ENCODE measurements at places on chromosomes 4 and X.

- no peak for DNase-seq
These were observed 31.6 kb downstream of the SYNPO2 start for GRCh38 chr4:118920247-118920646.

DNA sequence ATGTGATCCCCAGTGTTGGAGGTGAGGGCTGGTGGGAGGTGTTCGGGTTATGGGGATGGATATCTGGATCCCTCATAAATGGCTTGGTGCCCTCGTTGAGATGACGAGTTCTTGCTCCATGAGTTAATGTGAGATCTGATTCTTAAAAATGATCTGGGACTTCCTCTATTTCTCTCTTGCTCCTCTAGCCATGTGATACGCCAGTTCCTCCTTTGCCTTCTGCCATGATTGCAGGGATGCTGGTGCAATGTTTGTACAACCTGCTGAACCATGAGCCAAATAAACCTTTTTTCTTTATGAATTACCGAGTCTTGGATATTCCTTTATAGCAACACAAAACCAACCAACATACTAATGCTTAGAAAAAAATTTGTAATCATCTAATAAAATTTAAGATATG, 56.6 kb downstream of the STAP1 start:
- DNase-seq, result no peak

GRCh38 chr4:56681158-56681852, at the start of gene HOPX:
HOPX (minus strand) TSS chr4:56681296; CDS start chr4:56657816, 23,480 bp downstream.
- DNase-seq, result no peak

GRCh38 chrX:12799118-12799517, 7.9 kb downstream of the PRPS2 start:
- DNase-seq, result no peak

DNA sequence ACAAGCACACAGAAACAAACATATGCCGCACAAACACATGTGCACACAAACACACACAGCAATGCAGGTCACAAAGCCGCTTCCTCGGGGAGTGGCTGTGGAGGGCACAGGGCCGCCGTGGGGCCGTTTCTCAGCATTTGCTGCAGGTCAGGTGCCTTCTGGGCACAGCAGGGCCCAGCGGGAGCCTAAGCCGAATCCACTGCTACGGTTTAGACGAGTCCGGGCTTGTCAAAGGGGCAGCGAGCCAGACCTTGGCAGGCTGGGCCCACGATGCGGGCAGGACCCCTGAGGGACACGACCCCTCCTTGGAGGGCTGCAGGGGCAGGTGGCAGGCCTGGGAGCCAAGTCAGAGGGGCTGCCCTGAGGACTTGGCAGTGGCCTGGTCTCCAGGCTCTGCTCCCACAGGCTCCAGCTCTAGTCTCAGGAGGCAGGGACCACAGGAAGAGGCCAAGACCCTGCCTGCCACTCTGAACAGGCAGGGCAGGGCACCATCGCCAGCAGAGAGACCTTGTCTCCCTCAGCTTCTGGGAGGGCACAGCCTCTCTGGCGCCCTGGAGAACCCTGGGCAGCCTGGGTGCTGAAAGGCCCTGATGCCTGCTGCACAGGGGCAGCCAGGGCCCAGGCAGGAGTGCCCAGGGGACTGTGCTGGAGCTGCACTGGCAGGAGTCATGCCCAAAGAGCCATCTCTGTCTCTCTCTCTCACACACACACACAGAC, 5.5 kb upstream of the ATP2B3 start:
- DNase-seq, result no peak

DNA sequence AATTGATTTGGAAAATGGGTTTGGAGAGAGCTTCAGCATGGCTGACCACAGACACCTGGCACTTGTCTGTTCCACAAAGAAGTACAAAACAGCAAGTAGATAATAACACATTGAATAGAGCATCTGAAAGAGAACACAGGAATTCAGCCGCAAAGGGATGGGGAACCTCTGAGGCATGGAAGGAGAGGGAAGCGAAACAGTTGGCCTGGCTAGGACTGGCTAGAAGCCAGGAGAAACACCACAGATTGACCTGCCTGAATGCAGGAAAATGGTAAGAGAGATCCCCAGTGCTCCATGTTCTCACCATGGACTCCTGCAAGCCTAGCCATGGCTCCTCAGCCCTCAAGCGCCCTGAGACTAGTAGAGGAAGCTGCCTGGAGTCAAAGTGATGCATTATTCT, 169.7 kb upstream of the SH3RF1 start:
- DNase-seq, result no peak

DNA sequence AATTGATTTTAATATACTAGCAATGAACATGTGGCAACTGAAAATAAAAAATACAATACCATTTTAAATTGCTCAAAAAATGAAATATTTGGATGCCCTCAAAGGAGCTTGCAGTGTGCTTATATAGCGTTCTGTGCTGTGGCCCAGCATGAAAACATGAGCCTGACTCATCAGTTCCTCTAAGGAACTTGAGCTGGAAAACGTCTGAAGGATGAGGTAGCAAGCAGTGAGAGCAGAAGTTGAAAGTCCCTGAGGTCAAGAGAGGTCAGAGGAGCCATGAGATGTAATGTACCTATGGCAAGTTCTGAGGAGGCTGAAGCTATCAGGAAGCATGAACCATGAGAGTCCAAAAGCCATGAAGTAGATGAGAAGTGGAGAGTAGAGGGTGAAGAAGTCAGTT, 59.7 kb downstream of the HMGB3 start:
- no peak for DNase-seq

DNA sequence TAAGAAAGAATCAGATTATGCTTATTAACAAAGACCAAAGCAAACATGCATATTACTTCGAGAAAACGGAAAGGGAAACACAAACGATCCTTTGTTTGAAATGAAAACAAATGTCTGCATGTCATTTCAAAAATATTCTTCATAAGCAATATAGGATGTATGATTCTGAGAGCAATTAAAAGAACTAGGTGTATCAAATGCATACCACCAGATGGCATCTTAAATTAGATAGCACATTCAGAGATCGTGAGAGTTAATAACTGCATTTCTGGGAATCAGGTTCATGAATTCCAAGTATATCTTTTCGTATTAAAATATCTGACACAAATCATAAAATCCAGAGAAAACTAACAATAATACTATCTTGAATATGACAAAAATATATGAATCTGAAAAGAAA, 159.5 kb downstream of the PPP3CA start:
- DNase-seq, result no peak

DNA sequence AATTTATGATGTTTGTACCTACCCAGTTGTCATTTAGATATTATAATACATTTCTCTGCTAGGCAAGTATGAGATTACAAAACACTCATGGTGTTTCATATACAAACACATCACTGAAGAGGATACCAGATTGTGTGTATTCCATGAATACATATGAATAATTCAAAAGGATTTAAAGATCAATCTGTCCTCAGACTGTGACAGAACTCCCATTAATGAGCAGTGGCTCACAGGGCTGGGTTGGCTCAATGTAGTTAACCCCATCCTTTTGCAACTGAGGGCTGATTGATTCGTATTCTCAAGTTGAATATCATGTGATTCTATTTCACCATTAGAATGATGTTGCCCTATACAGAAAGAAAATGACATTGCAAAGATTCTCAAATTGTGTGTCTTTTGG, 79.6 kb upstream of the SPANXN2 start:
- no peak for DNase-seq

DNA sequence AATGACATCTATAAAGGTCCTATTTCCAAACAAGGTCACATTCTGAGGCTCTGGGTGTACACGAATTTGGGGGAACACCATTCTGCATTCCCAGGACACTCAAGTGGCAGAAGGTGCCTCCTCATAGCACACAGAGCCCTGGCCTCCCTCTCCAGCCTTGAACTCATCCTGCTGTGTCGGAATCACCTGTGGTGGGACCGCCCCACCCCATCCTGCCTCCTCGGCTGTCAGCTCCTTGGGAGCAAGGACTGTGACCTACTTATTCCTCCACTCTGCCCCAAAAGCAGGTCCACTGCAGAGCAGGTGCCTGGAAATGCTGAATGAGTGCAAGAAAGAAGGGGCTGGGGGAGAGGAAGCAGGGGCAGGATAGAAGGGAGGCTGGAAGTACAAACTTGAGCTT, 33.5 kb downstream of the HTRA3 start:
- DNase-seq, result no peak

DNA sequence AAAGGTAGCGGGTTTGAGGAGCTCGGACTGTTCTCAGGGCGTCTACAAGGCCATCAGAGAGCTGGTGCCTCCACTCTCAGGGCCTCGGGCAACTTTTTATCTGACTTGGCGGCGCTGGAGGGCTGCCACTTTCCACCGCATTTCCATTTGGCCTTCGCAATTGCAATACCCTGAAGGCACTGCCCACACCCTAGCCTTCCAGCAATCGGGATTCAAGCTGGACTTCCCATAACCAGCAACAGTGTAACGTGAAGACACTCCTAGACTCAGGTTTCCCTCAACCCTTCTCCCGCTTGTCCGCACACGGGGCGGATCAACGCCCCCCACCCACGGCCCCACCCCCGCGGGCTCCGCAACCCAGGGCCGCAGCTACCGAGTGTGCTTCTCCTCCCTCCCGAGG, 50.2 kb upstream of the BCOR start:
- DNase-seq, result no peak

GRCh38 chr4:102525504-102525903, 24.3 kb downstream of the NFKB1 start:
- DNase-seq, result no peak

- no peak for DNase-seq
These were observed 3.4 kb downstream of the GRID2 start for GRCh38 chr4:92307181-92307580.

- DNase-seq, result peak; percentile 0
These were observed 43.5 kb upstream of the SERTM2 start for GRCh38 chrX:111467896-111468295.

- peak; percentile 35 for DNase-seq
These were observed 318.4 kb upstream of the GIMD1 start for GRCh38 chr4:106687026-106687425.

GRCh38 chrX:12042615-12043014, 95.7 kb upstream of the FRMPD4 start:
- no peak for DNase-seq

DNA sequence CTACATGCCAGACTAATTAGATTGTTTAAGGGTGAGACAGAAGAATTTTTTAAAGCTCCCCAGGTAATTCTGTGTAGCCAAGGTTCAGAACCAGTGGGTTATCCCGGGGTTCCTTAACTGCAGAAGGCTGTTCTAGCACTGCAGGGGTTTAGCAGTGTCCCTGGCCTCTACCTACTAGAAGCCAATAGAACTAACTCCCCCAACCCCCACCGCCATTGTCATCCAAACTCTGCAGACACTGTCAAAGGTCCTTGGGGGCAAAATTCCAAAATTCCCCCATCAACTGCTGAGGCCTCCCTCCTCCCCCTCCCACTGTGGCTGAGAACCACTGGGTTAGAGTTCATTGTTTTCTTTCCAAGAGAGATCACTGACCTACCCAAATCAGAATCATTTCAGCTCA, 66.4 kb downstream of the MOSPD2 start:
- DNase-seq, result no peak

GRCh38 chr4:37157476-37158167, 86.9 kb upstream of the NWD2 start:
- DNase-seq, result no peak

- no peak for DNase-seq
These were observed 766.1 kb downstream of the KCTD8 start for GRCh38 chr4:43682551-43682950.

DNA sequence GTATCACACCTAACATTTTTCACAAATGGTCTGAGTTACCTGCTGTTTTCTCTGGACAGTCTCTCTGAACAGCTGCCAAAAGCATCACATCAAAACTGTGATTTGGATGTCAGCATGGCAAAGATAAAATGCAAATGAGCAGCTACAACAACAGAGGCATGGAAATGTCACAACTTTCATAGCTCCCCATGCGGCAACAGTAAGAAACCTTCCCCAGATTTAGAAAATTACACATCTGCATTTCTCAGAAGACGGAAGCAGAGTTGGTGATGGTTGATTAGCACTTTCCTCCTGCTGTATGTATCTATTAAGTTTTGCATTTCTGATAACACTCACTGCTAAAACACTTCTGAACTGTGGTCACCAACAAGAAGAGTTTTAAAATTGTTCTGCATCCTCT, 9.7 kb downstream of the PRKG2 start:
- no peak for DNase-seq

DNA sequence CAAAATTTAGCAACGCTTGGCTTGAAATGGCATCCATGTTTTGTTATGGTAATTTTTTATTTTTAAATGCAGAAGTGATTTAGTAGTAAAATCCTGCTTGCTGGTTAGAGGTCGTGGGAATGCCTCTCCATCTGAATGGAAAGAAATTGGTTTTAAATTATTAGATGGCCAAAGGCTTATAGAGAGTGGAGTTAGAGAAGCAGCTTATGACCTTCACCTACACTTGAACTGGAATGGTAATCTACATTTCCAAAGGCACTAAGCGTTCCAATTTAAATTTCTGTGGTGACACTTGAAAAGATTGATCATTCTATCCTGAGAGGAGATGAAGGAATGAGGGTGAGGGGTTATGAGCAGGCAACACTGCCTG, 280.7 kb downstream of the RAPGEF2 start:
- no peak for DNase-seq

DNA sequence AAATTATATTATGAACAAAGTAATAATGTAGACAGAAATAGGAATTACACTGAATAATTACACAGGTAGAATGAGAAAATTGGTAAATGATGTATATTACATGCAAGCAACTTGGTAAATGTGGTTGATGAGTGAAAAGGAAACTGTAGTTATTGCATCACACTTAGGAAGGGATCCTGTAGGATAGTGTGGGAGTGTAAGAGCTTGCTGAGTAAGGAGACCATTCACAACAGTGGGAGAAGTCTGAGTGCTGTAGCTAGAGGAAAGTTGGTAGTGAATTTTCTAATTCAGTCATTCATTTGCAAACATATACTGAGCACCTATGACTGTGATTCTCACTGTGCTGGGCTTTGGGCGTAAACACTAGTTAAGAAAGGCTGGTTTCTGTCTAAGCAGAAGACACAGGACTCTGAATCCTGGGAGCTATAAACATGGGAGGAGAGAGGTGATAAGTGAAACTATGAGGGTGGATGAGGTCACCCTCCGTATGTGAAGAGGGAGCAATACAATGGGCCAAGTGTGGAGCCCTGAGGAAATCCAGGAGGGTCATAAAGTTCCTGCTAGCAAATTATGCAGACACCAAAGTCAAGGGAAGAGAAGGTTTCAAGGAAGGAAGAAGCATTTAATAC, 14.2 kb upstream of the CPE start:
- DNase-seq, result peak; percentile 30

- DNase-seq, result no peak
These were observed 23.1 kb downstream of the AFF2 start for GRCh38 chrX:148523303-148524080.

- DNase-seq, result peak; percentile 37
These were observed 486.6 kb downstream of the FAT4 start for GRCh38 chr4:125801373-125801772.

GRCh38 chr4:4662230-4662629, 120.4 kb upstream of the STX18 start:
- DNase-seq, result no peak

- no peak for DNase-seq
These were observed 282.8 kb downstream of the PPP1R2C start for GRCh38 chrX:42495139-42495538.

GRCh38 chr4:99324979-99325378, 3.8 kb upstream of the ADH1B start:
- DNase-seq, result peak; percentile 31

Data from fibroblast of skin of right biceps (primary cell).